Ascending aorta (tissue), 2 donors: ENCODE measurements at places on chromosomes 4 and X.

GRCh38 chr4:86506591-86506990 lies 87.5 kb upstream of the PTPN13 start:
- DNase-seq, result no peak
- H3K4me1 ChIP-seq, result peaks cover 5% of the 10 kb centered on the region
- H3K4me3 ChIP-seq, result no peak overlapping the region
- H3K27ac ChIP-seq, result no peak overlapping the region
- no peaks in the 10 kb centered on the region for H3K27me3 ChIP-seq

DNA sequence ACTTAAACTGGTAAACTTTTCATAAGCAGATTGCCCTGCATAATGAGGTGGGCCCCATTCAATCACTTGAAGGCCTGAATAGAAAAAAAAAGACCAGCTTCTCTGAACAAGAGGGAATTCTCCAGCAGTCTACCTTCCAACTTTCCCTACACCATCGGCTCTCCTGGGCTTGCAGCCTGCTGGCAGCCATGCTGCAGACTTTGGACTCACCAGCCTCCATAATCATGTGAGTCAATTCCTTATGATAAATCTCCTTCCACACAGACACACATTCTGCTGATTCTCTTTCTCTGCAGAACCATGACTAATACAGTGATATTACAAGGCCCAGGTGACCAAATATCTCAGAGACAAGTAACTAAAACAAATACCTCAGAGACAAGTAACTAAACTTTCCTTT lies 113.8 kb upstream of the WDR17 start:
- H3K27me3 ChIP-seq, result no peaks in the 10 kb centered on the region
- DNase-seq, result no peak
- H3K4me1 ChIP-seq, result no peaks in the 10 kb centered on the region
- no peaks in the 10 kb centered on the region for H3K36me3 ChIP-seq
- no peak overlapping the region for H3K27ac ChIP-seq
- H3K4me3 ChIP-seq, result no peak overlapping the region

DNA sequence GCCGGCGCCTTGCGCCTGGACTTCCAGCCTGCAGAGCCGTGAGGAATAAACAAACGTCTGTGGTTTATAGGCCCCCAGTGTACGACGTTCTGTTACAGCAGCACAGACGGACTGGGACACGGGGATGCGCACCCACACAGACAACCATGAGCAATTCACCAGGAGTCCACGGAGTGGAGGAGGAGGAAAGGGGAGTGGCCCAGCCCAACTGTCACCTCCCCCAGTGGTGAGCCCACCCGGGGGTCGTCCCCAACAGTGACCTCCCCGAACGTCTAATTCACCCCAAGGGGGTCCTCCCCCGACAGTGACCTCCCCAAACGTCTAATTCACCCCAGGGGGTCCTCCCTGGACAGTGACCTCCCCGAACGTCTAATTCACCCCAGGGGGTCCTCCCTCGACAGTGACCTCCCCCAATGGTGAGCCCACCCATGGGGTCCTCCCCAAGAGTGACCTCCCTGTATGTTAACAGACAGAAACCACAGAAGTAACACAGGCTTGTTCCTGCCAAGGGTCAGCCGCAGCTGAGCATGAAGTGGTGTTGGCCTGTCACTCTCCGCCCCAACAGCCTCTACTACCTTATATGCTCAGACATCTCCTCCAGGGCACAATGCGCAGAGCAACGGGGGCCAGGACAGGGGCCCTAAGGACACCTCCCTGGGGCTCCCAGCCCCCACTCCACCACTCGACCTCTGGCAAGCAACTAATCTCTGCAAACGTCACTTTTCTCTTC lies 6.2 kb downstream of the GAK start:
- peaks cover 4% of the 10 kb centered on the region for H3K36me3 ChIP-seq
- no peak overlapping the region for H3K27ac ChIP-seq
- no peaks in the 10 kb centered on the region for H3K27me3 ChIP-seq
- no peak for DNase-seq
- no peak overlapping the region for H3K4me3 ChIP-seq
- peaks cover 3% of the 10 kb centered on the region for H3K4me1 ChIP-seq

GRCh38 chr4:69064391-69064790 lies 31.9 kb upstream of the UGT2B7 start:
- H3K27me3 ChIP-seq, result no peaks in the 10 kb centered on the region
- no peak overlapping the region for H3K27ac ChIP-seq
- no peaks in the 10 kb centered on the region for H3K4me1 ChIP-seq
- H3K4me3 ChIP-seq, result no peak overlapping the region
- H3K36me3 ChIP-seq, result no peaks in the 10 kb centered on the region

GRCh38 chrX:2449135-2449886 lies 51.5 kb downstream of the DHRSX start:
- H3K36me3 ChIP-seq, result no peaks in the 10 kb centered on the region
- no peak overlapping the region for H3K4me3 ChIP-seq
- H3K27me3 ChIP-seq, result no peaks in the 10 kb centered on the region
- H3K27ac ChIP-seq, result no peak overlapping the region
- no peak for DNase-seq

GRCh38 chr4:156754832-156755570 lies 216.6 kb downstream of the PDGFC start:
- H3K4me1 ChIP-seq, result no peaks in the 10 kb centered on the region
- no peaks in the 10 kb centered on the region for H3K27me3 ChIP-seq
- H3K36me3 ChIP-seq, result no peaks in the 10 kb centered on the region
- H3K4me3 ChIP-seq, result no peak overlapping the region
